ENCODE measurements at places on chromosomes 3 and 15.

- no peak for DNase-seq
These were observed 109.2 kb upstream of the STRIT1 start for GRCh38 chr3:155402656-155403055.

GRCh38 chr3:147328711-147329110 lies 77.6 kb downstream of the ZIC4 start:
- DNase-seq = no peak

DNA sequence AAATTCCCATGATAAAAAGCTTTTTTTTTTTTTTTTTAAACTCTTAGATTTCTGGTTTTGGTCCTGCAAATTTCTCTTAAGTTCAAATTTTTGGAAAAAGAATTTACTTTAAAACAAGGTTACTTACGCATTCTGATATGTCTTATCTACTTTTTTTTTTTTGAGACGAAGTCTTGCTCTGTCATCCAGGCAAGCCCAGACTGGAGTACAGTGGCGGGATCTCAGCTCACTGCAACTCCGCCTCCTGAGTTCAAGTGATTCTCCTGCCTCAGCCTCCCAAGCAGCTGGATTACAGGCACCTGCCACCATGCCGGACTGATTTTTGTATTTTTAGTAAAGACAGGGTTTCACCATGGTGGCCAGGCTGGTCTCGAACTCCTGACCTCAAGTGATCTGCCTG lies 83.2 kb downstream of the RASA2 start:
- no peak for DNase-seq

DNA sequence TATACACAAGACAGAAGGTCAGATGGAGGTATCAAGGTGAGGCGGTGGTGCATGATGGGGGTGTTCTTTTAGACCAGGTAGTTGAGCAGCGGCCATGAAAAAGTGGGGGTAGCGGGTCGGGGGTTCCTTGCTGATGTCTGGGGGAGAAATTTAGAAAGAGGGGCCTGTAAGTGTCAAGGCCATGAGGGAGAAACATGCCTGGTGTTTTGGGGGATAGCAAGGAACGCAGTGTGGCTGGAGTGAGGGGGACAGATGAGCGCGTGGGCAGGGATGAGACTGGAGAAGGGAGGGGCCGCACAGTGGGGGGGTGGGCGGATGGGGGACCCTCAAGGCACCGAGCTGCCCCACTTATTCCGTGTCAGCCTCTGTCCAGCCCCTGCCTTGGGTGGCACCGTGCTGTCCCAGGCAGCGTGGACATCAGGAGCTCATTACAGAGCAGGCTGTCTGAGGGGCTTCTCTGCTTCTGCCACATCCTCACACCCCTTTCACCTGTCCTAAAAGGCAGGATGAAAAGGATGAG lies 143.3 kb downstream of the SMAD6 start:
- DNase-seq = no peak

DNA sequence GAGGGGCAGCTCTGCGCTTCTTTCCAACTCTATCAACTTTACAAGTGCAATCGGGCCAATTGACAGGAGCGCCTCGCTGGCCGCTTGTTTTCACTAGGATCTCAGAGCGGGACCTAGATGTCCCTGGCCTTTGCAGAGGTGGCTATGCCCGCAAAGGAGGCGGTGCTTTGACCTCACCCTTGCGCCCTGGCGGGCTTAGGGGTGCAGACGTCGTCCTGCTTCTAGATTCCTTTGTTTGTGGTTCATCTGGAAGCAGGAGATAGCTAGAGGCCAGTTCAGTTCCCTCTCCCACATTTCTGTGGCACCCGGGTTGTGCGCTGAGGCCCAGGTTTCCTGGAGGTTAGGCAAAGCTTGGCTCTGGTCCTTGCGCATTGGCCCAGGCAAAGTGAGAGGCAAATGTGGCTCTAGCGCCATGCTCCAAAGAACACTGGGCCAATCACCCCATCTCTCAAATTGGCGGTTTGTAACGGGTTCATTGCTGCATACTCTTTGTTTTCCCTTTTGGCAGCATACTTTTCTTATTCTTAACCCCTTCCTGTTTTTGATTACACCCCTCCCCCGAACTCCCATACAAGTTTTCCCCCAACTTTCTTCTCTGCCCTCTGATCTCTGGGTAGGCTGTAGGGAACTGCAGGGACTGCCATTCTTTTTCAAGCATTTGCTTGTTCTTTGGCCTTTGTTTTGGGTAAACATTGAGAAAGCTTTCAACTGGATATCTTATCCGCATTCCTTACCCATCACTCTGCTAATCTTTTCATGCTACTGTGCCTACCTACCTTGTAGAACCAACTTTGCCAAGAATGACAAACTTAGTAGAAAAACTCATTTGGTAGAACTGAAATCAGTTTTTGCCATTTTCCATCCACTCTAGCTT lies 1.4 kb downstream of the PPM1L start:
- no peak for DNase-seq

- DNase-seq = no peak
These were observed 14.6 kb downstream of the SCG5 start for GRCh38 chr15:32656091-32656490.

DNA sequence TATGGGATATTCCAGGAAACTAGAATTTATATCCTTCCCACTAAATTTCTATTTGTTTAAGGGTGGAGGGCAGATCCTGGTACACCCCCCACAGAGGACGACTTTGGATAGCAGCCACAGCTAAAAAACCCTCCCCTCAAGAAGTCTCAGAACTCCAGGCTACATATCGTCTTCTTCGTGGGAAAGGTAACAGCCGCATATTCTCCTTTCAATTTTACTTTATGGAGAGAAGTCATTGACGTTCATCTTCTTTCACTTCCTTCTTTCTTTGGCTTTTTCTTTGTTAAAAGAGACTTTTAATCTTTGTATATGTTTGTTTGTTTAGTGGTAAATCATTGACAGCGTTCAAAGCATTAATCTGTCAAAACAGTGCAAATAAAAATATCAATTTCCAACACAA lies 36.3 kb downstream of the TRIP4 start:
- no peak for DNase-seq
